Right atrium auricular region (tissue), 2 donors: ENCODE measurements at places on chromosomes 3 and 15. TPM values are rescaled to one million over a fixed set of nuclear protein-coding genes. Genes with fewer than 3 reads are reported as not detected.

The HHLA2 gene
- total RNA-seq, result not detected

The CYP1A1 gene
- not detected for total RNA-seq

The RBMS3 gene
- 27.3 TPM for total RNA-seq

DNA sequence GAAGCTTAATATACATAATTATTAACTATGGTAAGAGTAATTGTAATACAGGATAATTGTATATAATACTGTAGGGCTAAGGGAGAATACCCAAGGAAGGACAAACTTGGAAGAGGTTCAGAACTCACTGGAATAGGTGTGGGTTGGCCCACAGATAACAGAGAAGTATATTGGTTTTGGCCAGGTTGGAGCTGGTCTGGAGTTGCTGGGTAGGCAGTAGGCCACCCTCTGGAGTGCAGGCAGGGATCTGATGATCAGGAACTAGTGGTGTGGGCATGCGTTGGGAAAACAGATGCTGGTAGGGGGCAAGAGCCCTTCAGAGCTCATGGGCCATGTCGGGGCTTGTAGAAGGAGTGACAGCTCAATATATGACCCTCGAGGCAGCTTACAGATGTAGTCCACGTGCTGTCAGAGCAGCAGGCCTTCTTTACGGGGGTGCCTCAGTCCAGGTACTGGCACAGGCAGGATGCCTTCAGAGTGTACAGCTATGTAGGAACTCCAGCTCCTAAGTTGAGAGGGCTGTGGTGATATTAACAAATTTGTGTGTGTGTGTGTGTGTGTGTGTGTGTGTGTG is 12.4 kb downstream of the IREB2 start:
- no peak for DNase-seq

- no peak for DNase-seq
Measured at GRCh38 chr3:16480861-16481545, 32.5 kb downstream of the RFTN1 start.

DNA sequence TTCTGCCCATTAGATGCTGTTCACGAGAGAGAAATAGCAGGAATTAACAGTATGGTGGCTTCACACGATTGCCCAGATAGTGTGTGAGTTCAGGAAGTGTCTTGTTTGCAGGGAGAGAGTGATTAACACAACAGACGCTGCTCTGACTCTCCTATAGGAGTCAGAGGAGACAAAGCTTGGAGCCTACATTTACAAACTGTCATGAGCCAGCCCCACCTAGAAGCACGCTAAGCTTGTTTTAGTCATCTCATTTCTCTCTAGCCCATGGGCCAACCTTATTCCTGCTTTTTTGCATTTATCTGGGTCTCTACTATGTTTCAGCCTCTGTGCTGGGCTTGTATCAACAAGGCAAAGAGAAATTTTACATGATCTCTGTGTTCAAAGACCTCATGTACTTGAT is 128.3 kb upstream of the BFSP2 start:
- DNase-seq, result no peak
